ENCODE measurements at places on chromosomes 16 and 17. TPM values are rescaled to one million over a fixed set of nuclear protein-coding genes. Genes with fewer than 3 reads are reported as not detected.

- H3K27ac ChIP-seq = peak overlapping the region; percentile 89
- H3K4me1 ChIP-seq = peaks cover 17% of the 10 kb centered on the region
- no peaks in the 10 kb centered on the region for H3K36me3 ChIP-seq
- H3K4me3 ChIP-seq = peak overlapping the region; percentile 30
- DNase-seq = peak; percentile 57
- H3K27me3 ChIP-seq = no peaks in the 10 kb centered on the region
Observed at GRCh38 chr16:64391063-64391600, 730.7 kb downstream of the CDH11 start.

AMDHD2 gene
- 24.9 TPM for total RNA-seq

DNA sequence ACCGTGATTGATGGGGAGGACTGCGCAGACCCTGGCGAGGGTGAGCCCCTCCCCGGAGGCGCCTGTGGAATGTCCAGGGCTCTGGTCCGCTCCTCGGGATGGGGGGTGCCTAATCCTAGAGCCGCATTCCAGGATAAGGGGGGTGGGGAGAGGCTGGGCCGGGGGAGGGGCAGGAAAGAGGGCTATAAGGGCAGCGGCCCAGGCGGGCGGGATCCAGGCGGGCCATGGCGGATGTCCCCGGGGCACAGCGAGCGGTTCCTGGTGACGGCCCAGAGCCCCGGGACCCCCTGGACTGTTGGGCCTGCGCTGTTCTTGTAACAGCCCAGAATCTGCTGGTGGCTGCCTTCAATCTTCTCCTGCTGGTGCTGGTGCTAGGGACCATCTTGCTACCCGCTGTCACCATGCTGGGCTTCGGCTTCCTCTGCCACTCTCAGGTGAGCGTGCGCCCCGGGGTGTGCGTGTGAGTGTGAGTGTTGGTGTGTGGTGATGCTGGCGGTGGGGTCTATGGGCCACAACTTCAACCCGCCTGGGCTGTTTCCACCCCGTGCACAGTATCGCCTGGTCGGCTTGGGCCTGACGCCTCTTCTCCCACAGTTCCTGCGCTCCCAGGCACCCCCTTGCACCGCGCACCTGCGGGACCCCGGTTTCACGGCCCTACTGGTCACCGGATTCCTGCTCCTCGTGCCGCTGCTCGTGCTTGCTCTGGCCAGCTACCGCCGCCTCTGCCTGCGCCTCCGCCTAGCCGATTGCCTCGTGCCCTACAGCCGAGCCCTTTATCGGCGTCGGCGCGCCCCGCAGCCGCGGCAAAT is at the start of gene TMEM88:
Gene TMEM88 (plus strand): TSS at position 216 of the 809 bp plus-strand sequence. CDS start 9 bp downstream, at position 225.
- peak within 1 kb of the TSS; percentile 83 for H3K4me3 ChIP-seq
- H3K27ac ChIP-seq = peak within 1 kb of the TSS; percentile 93
- peaks cover 14% of the 10 kb centered on the region for H3K36me3 ChIP-seq
- peaks cover 35% of the 10 kb centered on the region for H3K4me1 ChIP-seq
- DNase-seq = no peak

SLC16A6 gene
- 0.34 TPM for total RNA-seq

- no peaks in the 10 kb centered on the region for H3K27me3 ChIP-seq
- no peaks in the 10 kb centered on the region for H3K36me3 ChIP-seq
- DNase-seq = no peak
- no peak within 1 kb of the TSS for H3K27ac ChIP-seq
Observed at GRCh38 chr17:62807812-62808575, at the start of gene MARCHF10. MARCHF10 (minus strand) TSS chr17:62808314; CDS start chr17:62801735, 6,579 bp downstream.

Data from astrocyte (in vitro differentiated cells and primary cell).